ENCODE measurements at places on chromosomes 3 and 15.

GRCh38 chr3:86782286-86782685 lies 208.7 kb downstream of the VGLL3 start:
- DNase-seq, result no peak

DNA sequence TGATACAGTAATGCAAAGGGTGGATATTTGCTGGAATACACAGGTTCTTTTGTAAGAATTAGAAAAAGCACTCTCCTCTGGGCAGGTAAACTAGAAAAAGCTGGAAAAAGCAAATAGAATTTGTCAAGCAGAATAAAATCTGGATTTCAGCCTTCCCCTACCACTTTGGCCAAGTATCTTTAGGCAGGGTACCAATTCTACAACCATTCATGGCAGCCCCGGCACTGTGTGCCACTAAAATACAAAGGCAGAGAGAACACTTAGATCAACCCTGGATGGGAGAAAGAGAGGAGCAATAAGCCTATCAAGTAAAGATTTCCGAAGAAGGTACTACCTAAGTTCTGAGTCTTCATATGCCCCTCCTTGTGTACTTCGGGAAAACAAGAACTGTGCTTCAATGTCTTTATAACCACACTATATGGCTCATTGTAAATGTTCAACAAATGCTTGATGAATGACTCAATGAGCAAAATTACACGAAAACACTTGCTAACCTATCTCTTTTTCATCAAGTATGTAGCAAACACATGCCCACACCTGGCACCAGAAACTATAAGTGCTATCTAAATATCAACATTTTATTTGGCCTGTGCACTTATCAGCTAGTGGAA lies 20.8 kb downstream of the STAG1 start:
- DNase-seq, result no peak

DNA sequence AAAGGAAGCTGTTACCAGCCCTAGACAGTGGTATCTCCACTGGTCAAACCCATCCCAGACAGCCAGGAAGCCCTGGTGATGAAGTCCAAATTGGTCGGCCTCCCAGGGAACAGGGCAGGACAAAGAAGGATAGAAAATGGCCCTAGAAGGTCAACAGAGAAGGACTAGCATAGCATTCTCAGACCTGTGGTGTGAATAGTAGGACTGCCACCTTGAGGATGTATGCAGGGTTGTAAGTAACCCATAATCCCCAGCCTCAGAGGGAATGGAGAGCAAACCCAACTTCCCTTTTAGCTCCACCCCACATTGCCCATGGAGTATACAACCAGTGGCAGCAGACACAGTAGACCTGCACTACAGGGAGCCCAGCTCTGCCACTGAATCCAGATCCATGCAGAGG lies 68.6 kb upstream of the EIF1B start:
- DNase-seq, result no peak

DNA sequence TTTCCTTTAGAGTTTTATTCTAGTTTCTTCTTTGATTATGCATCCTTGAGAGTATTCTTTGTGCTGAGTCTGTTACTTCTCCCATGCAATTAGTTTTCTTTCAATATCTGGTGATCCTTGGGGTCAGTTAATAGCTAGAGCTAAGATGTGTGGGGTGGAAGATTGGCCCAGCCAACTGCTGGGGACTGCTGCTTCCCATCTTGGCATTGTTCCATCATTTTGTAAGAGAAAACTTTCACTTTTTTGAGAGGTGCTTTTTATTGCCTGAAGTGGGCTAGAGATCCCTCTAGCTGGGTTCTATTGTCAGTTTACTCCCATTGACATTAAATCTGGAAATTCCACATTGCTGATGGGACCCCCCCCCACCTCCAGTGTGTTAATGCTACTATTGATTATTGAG lies 15.4 kb downstream of the BCL2L10 start:
- DNase-seq, result no peak

DNA sequence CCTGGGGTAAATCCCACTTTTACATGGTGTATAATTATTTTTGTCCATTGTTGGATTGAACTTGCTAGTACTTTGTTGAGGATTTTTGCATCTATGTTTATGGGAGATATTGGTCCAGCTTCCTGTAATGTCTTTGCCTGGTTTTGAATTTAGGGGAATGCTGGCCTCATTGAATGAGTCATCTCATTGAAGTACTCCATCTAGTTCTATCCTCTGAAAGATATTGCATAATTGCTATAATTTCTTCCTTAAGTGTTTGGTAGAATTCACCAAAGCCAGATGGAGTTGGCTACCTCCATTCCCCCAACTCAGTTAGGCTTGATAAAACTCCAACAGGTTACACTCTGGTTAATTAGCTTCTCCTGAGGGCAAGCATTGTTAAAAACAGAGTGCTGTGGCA lies 237.4 kb upstream of the TGFBR2 start:
- DNase-seq, result no peak

GRCh38 chr3:195147649-195148080 lies 123.3 kb downstream of the XXYLT1 start:
- no peak for DNase-seq

DNA sequence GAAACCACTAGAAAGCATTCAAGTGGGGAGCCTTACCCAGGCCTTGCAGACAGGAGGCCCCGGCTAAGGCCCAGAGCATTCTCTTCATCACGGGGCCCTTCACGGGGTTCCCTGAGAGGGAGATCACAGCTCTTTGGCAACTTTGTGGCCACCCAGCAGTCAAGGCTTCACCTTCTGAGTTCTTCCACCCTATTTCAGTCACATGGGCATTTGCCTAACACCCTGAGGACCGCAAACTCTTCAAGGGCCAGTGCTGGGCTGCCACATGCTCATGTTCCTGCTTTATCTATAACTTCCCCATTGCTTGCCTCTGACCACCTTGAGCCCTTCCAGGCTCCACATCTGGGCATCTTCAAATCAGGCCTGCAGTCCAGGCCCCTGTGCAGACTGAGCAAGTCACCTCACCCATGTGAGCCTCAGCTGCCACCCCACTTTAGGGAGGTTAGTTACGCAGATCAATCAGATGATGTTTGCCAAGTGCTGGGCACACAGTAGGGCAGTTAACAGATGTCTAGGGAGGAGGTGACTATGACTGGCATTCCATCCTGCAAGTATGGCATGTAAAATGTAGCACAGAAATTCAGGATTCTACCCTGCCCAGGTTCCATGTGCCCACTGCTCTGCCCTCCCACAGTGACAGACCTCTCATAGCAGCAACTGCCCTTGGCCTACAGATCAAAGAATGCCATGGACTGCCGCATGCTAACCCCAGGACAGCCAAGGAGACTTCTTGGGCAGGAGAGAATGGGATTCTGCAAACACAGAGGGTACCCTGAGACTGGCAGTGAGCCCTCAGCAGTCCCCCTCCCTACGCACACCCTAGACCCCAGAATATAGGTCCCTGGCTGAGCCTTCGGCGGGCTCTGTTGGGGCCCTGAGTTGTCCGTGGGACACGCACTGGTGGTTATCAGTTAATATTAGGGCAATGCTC lies 37.6 kb upstream of the ZNF710 start:
- no peak for DNase-seq

- no peak for DNase-seq
Observed at GRCh38 chr3:127351321-127351720, 63.5 kb upstream of the PRR20G start.

GRCh38 chr15:81536356-81536755 lies 162.3 kb upstream of the TMC3 start:
- no peak for DNase-seq

DNA sequence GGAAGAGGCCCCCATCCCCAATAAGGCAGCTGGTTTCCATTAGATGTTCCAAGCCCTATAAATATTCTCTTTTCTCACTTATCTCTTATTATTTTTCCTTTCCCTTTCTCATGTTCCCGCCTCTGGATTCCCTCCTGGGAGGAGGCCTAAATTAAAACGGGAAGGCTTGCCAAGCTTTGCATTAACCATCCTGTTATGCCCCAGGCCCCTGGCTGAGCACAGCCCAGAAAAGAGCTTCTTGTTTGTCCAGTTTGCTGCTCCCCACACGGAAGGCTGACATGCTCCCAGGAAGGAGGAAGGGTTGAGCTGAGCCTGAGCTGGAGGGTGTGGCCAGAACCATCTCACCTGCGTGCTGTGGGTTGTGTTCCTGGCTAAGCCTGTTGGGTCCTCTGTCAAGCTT lies 63.1 kb upstream of the BOC start:
- DNase-seq, result no peak

DNA sequence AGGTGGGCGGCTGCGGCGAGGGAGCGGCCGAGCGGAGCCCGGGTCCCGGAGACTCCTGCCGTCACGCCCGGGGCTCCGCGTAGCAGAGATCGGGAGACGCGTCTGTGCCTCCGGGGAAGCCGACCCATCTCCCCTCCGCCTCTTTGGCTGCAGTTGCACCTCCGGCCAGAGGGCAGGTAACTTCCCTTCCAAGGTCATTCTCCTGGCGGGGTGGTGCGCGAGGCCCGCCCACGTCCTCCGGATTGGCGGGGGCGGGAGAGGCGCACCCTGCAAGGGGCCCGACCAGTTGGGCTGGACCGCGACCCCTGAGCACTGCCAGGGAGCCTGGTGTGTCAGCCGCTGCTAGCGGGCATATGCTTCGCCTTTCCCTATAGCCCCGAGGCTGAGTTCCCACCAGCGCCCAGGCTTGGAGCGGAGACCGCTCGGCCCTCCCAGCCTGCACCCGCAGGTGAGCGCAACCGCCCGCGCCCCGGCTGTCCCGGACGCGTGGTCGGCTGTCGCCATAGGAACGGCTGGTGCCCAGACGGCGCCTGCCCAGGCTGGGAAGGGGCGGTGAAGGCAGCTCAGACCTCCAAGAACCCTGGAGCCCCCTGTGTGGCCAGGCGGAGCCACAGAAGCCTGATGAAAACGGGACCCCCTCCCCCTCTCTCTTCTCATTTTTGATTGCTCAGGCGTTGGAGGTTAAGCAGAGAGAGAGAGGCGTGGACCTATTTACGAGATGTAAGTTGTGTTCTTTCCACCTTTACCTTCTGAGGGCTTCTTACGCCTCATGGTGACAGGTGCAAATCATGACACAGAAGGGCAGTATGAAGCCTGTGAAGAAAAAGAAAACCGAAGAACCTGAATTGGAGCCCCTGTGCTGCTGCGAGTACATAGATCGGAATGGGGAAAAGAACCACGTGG lies 453 bp downstream of the ZDHHC23 start:
- DNase-seq, result no peak

DNA sequence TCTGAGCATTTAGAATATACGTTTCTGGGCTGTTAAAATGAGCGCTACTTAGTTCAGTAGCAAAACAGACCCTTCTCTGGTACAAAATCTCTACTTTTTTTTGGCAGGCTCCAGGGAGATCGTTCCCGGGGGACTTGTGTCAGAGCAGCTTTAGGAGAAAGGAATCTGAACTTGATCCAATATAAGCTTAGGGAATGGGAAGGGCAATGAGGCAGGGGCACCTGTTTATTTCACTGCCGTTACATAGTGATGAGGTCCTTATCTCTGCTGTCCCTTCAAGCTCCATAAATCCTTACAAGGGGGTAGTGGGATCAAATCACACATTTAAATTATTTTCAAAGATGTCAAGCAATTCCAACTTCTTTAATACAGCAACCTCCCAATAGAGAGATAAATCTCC lies 128.7 kb upstream of the BNIP2 start:
- no peak for DNase-seq

- DNase-seq, result no peak
Observed at GRCh38 chr3:54343495-54343894, 221.1 kb downstream of the CACNA2D3 start.

DNA sequence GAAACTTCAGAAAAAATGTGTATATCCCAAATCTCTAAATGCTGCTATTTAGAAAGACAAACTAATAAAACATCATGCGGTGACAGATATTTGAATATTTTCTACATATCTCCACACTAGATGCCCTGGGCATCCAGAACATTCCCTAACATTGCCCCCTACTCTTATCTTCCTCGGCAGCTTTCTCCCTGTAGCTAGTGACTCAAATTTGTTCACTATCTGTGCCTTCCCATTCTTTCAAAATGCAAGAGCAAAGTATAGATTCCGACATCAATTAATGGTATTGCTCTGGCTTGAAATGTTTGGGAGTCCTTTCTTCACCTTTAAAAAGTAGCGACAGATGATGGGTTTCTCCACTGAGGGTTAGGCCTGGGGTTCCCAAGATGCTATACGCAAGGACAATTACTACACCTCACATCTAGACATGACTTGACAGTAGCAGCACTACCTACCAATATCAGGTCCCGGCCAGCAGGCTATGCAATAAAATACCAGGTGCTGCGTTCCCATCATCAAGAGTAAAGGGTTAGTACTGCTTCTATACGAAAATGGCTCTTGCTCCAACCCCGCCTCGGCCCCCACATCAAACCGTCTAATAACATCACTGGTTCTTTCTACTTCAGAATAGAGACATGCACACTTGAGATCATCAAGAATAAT lies 631 bp downstream of the UBR1 start:
- DNase-seq, result peak; percentile 27

DNA sequence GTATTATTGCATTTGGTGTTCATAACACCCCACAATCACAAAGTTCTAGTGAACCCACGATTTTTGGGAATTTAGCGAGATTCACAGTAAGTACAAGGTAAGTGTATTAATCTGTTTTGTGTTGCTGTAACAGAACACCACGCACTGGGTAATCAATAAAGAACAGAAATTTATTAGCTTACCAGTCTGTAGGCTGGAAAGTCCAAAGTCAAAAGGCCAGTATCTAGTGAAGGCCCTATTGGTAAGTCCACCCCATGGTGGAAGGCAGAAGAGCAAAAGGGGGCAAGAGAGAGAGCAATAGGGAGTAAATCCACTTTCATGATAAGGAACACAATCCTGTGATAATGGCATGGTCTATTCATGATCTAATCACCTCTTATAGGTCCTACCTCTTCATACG lies 190.3 kb upstream of the KCNMB2 start:
- DNase-seq, result no peak

- DNase-seq, result no peak
Observed at GRCh38 chr3:33834096-33834453, 35.6 kb downstream of the PDCD6IP start.

- DNase-seq, result no peak
Observed at GRCh38 chr3:188207941-188208515, 54.1 kb downstream of the LPP start.

DNA sequence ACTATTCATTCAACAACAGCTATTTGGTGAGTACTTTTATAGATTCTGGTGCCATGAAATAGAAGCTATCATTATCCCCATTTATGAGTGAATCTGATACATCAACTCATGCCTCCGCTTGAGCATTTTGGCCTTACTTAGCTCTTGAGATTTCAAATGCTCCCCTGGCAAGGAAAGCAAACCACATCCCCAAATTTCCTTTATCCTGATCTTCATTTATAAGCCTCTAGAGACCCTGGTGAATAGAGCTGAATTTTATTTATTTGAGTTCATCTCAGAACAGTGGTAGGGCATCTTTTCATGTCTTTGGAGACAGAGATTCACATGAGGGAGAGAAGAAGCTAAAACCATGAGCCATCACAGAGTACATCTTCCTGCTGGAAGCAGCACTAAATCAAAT lies 317.2 kb downstream of the SLC9A9 start:
- no peak for DNase-seq

- no peak for DNase-seq
Observed at GRCh38 chr15:31434588-31435260, 108.1 kb downstream of the KLF13 start.

- DNase-seq, result no peak
Observed at GRCh38 chr3:190121383-190121782, 686 bp upstream of the P3H2 start.

GRCh38 chr3:52290596-52291507 lies 3.2 kb downstream of the GLYCTK start:
- no peak for DNase-seq

GRCh38 chr3:139491027-139491700 lies 14.8 kb upstream of the RBP2 start:
- no peak for DNase-seq

GRCh38 chr3:43178891-43179366 lies 73.0 kb upstream of the POMGNT2 start:
- no peak for DNase-seq
